CD8-positive, alpha-beta memory T cell (primary cell): ENCODE measurements at places on chromosomes 1 and 21. TPM values are rescaled to one million over a fixed set of nuclear protein-coding genes. Genes with fewer than 3 reads are reported as not detected.

- DNase-seq = peak; percentile 94
- H3K4me3 ChIP-seq = peak overlapping the region; percentile 25
- H3K27me3 ChIP-seq = no peaks in the 10 kb centered on the region
- H3K36me3 ChIP-seq = no peaks in the 10 kb centered on the region
Measured at GRCh38 chr1:116504308-116505156, 66.3 kb downstream of the CD58 start.

DNA sequence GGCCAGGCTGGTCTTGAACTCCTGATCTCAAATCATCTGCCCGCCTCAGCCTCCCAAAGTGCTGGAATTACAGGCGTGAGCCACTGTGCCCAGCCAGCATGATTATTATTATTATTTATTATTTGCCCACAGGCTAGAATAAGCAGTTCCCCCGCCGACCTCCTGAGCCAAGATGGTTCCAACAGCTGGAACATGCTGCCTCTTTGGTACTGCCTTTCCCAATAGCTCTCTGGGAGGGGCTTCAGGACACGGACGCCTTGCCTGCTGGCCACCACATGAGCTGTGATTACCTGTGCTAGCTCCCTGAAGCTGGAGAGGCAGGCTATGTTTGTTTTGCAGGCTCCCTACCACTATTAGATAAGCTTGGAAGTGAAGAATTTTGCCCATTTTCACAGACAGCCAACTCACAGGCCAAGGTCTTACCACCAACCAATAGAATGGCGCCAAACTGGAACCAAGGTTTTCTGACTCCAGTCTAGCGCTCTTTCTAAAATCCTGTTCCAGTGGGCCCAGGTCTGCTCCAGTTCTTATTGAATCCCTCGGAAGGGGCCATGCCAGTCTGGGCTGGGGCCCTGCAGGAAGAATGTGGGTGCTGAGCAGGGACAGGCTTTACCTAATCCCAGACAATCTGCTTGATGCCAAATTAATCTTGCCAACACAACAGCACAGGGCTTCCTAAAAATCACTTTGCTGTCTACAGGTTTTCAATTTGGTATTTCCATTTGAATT is 2.1 kb upstream of the GPR61 start:
- no peak overlapping the region for H3K4me3 ChIP-seq
- H3K27me3 ChIP-seq = no peaks in the 10 kb centered on the region
- H3K27ac ChIP-seq = no peak overlapping the region

The OR2G6 gene
- total RNA-seq = not detected

DNA sequence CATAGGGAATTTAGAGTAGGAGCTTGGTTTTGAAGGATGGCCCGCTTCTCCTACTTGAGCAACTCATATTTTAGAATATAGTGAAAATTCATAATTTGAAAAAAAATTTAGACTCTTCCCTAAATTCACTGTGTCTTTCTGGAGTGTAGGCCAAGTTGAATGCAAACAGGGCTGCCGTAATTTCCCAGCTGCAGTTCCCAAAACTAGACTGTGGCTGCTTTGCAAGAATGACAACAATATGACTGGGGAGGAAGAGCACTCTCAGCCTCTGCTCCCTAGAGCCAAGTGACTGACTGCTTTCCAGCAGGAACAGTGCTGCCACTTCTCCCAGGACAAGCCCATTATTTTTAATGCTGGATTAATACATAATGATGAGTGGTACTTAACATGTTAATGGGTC is 209.0 kb downstream of the RHOU start:
- no peaks in the 10 kb centered on the region for H3K27me3 ChIP-seq
- DNase-seq = no peak
- no peaks in the 10 kb centered on the region for H3K36me3 ChIP-seq
- H3K27ac ChIP-seq = no peak overlapping the region
- no peaks in the 10 kb centered on the region for H3K4me1 ChIP-seq
- no peak overlapping the region for H3K4me3 ChIP-seq

DNA sequence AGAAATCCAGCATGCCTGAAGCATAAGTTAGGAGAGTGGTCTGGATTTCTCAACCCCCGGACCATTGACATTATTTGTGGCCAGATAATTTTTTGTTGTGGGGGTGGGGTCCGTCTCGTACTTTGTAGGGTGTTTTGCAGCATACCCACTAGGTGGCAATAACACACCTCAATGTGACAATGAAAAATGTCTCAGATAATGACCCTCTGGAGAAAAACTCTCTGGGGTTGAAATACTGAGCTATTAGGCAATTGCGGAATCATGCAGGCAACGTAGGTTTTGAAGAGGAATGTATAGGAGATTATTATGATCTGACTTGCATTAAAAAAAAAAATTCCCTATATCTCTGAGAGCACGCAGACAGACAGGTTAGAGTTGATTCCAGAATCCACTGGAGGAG is 25.3 kb upstream of the RRP15 start:
- no peak for DNase-seq
- no peaks in the 10 kb centered on the region for H3K36me3 ChIP-seq
- no peak overlapping the region for H3K4me3 ChIP-seq
- H3K4me1 ChIP-seq = no peaks in the 10 kb centered on the region

DNA sequence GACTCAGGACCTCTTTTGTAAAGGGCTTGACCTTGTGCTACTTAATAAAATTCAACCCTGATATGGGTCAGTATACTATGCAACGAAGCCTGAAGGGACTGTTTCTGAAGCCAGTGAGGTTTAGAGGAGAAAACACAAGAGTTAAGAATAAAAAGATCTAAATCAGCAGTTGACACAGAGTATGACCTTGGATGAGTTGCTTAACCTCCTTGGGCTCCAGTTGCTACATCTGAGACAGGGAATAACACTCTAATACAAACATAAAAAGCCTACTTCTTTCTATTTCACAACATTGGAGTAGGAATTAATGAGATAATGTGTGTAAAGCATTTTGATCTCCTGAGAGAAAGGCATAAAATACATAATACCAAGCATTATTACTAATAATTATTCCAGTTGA is 882.4 kb upstream of the ADGRL2 start:
- no peak overlapping the region for H3K4me3 ChIP-seq
- H3K36me3 ChIP-seq = no peaks in the 10 kb centered on the region
- DNase-seq = no peak
